ENCODE measurements at places on chromosomes 4 and X. TPM values are rescaled to one million over a fixed set of nuclear protein-coding genes. Genes with fewer than 3 reads are reported as not detected.

GRCh38 chrX:115595049-115595448 is 34.1 kb downstream of the PLS3 start:
- no peak for DNase-seq

GRCh38 chr4:11791797-11792196 is 363.1 kb upstream of the HS3ST1 start:
- no peak for DNase-seq

GRCh38 chr4:129371926-129372325 is 276.0 kb downstream of the C4orf33 start:
- DNase-seq: no peak

DNA sequence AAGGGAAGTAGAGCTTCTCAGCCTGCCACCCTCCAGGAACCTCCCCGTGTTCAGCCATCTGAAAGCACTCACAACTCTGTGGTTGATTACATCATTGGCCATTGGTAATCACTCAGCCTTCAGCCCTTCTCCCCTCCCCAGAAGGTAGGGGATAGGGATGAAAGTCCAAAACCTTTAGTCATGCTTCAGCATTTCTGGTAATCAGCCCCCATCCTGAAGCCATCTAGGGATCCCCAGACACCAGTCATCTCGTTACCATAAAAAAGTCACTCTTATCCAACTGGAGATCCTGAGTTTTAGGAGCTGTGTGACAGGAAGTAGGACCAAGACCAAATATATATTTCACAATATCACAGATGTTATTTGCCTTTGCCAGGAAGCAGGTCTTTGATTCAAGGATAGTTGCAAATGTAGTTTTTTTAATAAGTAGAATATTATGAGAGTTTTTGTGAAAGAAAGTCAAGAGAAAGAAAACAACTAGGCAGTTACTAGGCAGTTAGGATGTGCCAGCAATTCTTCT is 364.6 kb upstream of the NOCT start:
- DNase-seq: no peak

DNA sequence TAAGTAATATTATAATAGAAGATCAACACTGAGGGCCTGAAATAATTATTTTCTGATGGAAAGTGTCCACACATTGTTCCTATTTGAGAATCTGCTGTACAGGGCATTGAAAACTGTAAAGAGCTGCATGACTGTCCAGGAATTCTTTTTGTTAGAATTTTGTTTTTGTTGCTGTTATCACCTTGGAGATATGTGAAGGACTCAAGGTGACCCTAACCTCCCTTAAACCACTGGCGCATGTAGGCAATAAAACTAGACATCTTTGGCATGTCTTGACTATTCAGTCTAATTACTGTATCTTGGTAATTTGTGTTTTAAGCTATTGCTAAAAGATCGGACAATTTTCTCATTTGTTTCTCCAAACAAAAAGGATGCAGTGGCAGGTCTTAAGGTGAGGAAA is 55.5 kb upstream of the SMIM10 start:
- DNase-seq: no peak

- no peak for DNase-seq
Observed at GRCh38 chr4:180674619-180675358, 1568.4 kb upstream of the TENM3 start.

- no peak for DNase-seq
Observed at GRCh38 chr4:7821245-7822136, 118.2 kb downstream of the AFAP1 start.

CSAG2 gene
- total RNA-seq: not detected

ANKRD37 gene
- 23.0 TPM for total RNA-seq

ANOS1 gene
- not detected for total RNA-seq

GRCh38 chr4:113701169-113701568 is 60.4 kb downstream of the CAMK2D start:
- DNase-seq: no peak

GRCh38 chr4:5654791-5655190 is 53.6 kb downstream of the EVC2 start:
- DNase-seq: no peak

GRCh38 chrX:134426281-134426680 is 33.7 kb upstream of the HPRT1 start:
- no peak for DNase-seq

- DNase-seq: no peak
Observed at GRCh38 chr4:137754652-137755471, 222.6 kb upstream of the PCDH18 start.

FGF5 gene
- not detected for total RNA-seq

DNA sequence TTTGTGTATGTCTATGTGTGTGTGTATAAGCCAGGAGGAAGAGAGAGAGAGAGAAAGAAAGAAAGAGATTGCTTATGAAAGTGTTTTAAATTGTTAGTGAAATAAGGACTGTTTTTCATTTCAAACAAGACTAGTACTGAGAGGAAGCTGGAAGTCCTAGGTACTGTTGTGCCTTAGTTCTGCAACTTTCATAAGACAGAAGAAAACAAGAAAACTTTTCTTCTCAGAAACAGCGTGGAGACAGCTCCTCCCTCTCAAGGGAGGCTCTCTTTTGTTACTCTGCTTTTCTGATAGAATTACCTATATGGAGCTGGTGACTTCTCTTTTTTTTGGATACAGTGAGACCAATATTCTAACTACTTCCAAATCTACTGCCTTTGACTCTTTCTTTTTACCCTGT is 62.5 kb downstream of the BANK1 start:
- no peak for DNase-seq

DNA sequence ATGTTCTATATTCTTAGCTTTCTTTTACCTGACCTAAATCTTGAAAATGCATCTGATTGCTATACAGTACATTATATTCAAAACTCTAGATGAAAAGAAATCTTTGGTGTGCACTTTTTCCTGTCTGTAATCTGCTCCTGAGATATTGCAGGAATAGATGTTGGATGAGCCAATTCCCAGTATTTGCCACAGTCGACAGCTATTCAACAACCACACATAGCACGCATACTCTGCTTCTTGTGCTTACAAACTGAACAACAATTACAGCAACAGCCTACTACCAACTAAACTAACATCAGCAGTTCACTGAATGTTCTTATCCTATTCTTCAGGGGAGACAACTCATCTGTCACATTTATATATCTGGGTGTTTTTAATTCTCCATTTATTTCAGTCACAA is 573.9 kb upstream of the GRID2 start:
- no peak for DNase-seq

- DNase-seq: no peak
Observed at GRCh38 chr4:44632733-44633132, 18.7 kb downstream of the YIPF7 start.

SSX2B gene
- not detected for total RNA-seq

DNA sequence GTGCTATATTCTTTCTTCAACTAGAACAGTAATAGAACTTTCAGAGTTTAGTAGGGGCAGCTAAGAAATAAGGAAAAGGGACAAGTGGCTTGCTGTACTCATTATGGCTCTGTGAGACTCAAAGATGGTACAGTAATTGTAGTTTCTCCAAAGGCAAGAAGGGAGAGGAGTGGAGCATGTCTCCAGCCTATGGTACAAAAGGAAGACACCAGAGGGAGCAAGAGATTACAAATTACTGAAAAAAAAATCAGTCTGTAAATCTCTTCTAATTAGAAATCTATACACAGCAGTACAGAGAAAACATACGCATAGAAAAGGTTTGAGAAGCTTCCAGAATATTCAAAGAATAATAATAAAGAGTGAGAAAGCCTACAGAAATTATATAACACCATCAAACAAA is 61.4 kb downstream of the KLHL4 start:
- DNase-seq: no peak
